ENCODE measurements at places on chromosomes 12 and 14.

DNA sequence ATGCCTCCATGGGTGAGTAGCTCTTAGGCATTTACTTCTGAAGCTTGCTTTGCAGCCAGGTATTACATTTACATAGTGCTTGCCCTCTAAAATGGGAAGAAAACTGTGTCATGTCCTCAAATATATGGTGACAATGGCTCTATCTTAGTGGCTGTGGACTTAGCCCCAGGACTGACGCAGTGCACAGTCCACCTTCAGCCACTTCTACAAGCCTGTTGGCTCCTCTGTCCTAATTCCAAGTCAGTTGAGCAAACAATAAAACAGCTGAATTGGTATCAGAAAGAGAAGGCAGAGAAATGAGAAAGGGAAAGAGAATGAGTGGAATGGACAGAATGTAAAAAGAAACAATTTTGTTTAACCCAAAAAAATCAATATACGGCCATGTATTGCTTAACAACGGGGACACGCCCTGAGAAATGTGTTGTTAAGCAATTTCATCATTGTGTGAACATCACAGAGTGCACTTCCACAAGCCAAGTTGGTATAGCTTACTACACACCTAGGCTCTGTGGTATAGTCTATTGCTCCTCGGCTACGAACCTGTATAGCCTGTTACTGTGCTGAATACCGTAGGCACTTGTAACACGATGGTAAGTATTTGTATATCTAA, 93.5 kb downstream of the GRIN2B start:
- peaks cover 16% of the 10 kb centered on the region for H3K27me3 ChIP-seq
- no peaks in the 10 kb centered on the region for H3K4me1 ChIP-seq
- no peak overlapping the region for H3K27ac ChIP-seq
- H3K36me3 ChIP-seq = no peaks in the 10 kb centered on the region

- H3K4me1 ChIP-seq = peaks cover 11% of the 10 kb centered on the region
- H3K4me3 ChIP-seq = no peak overlapping the region
- peak; percentile 84 for DNase-seq
- H3K27me3 ChIP-seq = no peaks in the 10 kb centered on the region
These were observed 543.2 kb upstream of the TBX3 start for GRCh38 chr12:115227137-115227615.

DNA sequence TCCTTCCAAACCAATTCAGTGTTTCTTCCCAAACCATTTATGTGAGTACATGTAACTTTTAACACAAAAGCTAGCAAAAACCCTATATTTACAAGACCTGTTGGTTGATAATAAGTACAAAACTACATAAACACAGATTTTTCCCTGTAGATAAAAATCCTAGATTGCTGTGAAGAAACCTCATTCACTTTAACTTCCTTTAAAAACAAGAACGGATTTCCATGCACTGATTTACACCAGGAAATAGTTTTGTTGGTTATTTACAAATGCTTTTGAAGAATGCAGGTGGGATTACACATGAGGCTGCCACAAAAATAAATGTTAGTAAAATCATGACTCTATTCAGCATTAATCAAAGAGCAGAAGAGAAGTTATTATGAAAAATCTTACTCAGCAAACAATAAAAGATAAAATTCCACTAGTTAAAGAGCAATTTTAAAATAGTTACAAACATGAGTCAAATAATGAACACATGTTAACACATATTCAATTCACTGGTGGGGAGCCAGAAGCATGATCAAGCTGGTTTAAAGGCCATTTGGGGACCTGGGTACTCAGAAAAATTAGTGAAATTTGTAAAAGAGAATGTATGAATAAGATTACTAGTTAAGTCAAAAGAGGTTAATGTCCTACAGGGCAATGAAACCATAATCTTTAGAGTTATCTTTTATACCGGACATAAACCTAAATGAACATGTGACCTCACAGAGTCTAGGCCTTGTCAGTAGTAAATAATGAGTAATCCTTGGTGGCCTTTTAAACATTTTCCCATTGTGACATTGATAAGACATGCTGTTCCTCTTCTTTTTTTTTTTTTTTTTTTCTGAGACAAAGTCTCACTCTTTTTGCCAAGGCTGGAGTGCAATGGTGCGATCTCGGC, 79.9 kb downstream of the PHLDA1 start:
- peaks cover 14% of the 10 kb centered on the region for H3K4me1 ChIP-seq
- DNase-seq = no peak
- H3K4me3 ChIP-seq = no peak overlapping the region
- H3K27me3 ChIP-seq = no peaks in the 10 kb centered on the region
- H3K36me3 ChIP-seq = no peaks in the 10 kb centered on the region

DNA sequence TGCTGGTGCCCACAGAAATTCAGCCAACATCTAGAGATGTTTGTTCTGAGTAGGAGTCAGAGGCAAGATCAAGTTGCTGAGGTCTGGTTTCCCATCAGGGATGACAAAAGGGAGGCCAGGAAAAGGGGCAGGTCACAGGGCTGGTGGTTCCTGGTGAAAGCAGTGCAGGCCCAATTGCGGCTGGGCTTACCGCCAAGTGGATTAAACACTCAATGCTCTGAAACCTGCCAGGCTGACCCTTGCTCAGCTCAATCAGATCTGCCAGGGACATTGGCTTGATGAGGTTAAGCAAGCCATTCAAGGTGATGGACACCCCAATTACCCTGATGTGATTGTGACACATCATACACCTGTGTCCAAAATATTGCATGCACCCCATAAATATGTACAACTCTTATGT, 5.5 kb upstream of the OAS1 start:
- no peak overlapping the region for H3K4me3 ChIP-seq
- no peaks in the 10 kb centered on the region for H3K36me3 ChIP-seq
- peaks cover 34% of the 10 kb centered on the region for H3K4me1 ChIP-seq

DNA sequence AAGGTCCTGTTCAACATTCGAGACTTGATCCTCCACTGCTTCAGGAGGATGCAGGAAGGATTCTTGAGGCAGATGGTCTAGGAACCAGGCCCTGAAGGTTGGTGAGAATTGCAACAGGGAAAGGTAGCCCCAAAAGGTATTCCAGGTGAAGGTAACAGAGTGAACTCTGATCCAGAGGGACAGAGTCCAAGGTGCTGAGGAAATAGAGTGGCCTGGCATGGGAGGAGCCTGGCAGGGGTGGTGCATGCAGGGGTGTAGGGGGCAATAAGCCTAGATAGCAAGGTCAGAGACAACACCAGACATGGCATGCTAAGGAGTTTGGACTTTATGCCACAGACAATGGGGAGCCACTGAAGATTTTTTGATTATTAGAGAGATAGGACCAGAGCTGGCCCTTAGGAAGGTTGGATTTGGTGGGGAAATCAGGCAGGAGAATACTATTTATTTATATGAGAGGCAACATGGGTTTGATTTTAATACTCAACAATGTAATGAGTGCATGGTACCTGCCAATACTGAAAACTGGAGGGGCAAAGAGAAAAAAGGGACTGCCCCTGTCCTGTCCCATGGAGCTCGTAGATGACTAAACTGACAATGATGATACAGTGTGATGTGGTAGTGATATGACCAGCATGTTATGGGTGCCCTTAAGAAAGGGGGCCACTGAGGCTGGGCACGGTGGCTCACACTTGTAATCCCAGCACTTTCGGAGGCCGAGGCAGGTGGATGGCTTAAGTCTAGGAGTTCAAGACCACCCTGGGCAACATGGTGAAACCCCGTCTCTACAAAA, 50.5 kb upstream of the TMED10 start:
- no peaks in the 10 kb centered on the region for H3K27me3 ChIP-seq
- no peak overlapping the region for H3K27ac ChIP-seq
- H3K4me3 ChIP-seq = no peak overlapping the region
- no peak for DNase-seq
- H3K4me1 ChIP-seq = peaks cover 57% of the 10 kb centered on the region

All from MCF 10A (cell line).